ENCODE measurements at places on chromosomes 16 and 17.

GRCh38 chr17:19304209-19304608, 58.3 kb downstream of the B9D1 start:
- DNase-seq: peak; percentile 46

DNA sequence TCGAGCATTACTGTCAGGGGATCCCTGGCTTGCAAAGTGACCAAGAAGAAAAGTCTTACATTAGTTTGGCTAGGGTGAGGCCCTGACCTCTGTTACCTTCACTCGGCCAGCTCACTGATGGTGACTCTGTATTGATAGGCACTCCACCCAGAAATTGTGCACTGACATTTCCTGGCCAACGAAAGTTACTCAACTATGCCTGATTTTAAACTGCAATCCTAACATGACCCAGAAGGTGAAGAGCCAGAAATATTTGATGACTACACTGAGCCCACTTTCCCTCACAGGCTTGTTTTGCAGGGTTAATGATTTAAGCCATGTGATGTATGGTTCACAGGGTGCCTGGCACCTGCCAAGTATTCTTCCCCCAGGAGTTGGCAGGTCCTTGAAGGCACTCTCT, 208.2 kb upstream of the MAF start:
- DNase-seq: no peak

GRCh38 chr16:17397499-17397891, 73.3 kb downstream of the XYLT1 start:
- peak; percentile 50 for DNase-seq

GRCh38 chr16:85173981-85174751, 61.9 kb upstream of the CIBAR2 start:
- peak; percentile 91 for DNase-seq

DNA sequence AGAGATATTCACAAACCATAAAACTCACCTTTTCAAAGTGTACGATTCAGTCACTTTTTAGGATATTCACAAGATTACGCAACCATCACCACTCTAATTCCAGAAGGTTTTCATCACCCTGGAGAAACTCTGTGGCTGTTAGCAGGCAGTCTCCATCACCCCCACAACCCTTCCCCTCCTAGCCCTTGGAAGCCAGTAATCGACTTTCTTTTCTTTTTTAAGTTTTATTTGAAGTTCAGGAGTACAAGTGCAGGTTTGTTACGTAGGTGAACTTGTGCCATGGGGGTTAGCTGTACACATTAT, 363.5 kb downstream of the CPPED1 start:
- peak; percentile 42 for DNase-seq

- DNase-seq: no peak
These were observed 19.2 kb downstream of the VAC14 start for GRCh38 chr16:70781800-70782199.

DNA sequence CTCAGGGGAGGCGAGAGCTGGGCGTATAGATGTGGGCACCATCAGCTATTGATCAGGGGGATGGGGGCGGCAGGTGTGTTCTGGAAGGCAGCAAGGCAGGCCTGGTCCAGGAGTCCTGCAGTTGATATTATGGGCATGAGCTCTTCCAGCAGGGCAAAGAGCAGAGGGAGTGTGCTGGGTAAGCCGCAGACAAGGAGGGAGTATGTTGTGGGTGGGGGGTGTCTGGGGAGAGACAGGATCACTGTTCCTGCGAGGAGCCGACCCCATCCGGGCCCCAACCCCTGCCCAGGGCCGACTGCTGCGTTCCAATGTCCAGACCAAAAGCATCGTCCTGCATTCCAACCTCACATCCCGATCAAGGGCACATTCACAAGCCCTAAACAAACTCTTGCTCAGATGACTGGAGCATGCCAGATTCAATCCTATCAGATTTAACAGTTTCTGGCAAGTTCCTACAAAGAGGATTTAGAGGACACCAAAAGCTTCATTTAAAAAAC, 9.2 kb downstream of the MXRA7 start:
- no peak for DNase-seq

- DNase-seq: no peak
These were observed 15.6 kb downstream of the GAS7 start for GRCh38 chr17:10182785-10183184.

GRCh38 chr16:87647431-87648185, 45.3 kb downstream of the JPH3 start:
- DNase-seq: no peak

GRCh38 chr17:17175917-17176316, 30.2 kb downstream of the PLD6 start:
- DNase-seq: no peak

- DNase-seq: no peak
These were observed 605 bp upstream of the ABAT start for GRCh38 chr16:8673611-8674412.

DNA sequence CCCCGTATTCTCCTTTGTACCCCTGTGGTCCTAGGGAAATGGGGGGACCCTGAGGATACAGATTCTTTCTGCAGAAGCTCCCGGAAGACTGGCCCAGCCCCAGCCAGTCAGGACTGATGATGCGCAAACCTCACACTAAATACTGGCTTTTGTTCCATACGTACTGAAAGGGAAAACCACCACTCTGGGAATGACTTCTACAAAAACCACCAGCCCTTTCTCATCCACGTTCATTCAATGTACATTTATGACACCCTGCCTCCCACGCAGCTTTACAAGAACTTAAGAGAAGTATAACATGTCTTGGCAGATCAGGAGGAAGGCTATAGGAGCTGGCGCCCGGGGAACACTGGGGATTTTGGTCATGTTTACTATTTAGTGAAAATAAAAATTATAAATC, 70.6 kb downstream of the MARCHF10 start:
- DNase-seq: no peak

GRCh38 chr16:75273054-75273925, 21.9 kb upstream of the BCAR1 start:
- DNase-seq: no peak

DNA sequence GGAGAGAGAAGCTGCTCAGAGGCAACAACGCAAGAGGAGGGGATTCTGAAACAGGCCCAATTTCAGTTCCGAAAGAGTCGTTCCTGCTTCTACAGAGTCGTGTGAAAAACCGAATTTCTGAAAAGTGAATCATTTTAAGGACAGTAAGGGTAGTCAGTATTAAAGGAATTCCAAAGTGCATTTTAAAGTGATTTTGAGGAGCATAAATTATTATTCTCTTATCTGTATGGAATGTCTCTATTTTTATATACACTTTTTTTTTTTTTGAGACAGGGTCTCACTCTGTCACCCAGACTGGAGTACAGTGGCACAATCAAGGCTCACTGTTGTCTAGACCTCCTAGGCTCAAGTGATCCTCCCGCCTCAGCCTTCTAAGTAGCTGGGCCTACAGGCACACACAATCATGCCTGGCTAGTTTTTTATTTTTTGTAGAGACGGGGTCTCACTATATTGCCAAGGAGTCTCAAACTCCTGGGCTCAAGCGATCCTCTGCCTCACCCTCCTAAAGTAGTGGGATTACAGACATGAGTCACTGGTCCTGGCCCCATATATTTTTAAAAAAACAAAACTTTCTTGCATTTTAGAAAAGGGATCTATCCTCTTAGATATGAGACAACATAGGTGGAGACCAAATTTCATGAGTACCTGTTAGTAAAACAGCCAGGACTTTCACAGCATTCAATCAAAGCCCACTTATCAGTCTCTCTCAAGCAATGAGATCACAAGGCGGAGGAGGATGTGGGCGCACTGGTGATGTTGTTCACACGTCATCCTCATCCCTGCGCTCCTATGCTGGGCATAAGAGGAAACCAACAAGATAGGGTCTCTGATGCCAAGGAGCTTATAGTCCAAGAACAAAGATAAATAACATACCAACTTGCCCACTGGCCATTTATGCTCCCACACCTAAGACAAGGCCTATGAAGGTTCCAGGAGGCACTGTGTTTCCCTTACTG, 53.2 kb downstream of the SMG6 start:
- no peak for DNase-seq

GRCh38 chr17:18378205-18378505, 577 bp downstream of the EVPLL start:
- DNase-seq: no peak

DNA sequence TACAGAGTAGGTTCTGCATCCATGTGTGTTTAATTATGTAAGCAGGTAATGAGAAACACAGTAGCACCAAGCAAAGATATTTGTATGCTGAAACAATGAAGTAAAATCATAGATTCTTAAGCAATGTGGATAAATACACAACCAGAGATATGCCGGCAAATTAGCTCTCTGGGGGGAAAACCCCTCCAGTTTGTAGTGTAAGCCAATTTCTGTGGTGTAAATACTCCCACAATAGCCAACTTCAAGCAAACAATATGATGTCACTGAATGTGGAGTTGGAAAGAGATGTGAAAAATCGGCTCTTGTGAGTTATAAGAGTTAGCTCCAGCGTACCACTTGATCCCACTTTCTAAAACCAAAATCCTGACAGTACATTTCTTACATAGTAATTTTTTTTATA, 3.9 kb upstream of the KRT38 start:
- DNase-seq: no peak

DNA sequence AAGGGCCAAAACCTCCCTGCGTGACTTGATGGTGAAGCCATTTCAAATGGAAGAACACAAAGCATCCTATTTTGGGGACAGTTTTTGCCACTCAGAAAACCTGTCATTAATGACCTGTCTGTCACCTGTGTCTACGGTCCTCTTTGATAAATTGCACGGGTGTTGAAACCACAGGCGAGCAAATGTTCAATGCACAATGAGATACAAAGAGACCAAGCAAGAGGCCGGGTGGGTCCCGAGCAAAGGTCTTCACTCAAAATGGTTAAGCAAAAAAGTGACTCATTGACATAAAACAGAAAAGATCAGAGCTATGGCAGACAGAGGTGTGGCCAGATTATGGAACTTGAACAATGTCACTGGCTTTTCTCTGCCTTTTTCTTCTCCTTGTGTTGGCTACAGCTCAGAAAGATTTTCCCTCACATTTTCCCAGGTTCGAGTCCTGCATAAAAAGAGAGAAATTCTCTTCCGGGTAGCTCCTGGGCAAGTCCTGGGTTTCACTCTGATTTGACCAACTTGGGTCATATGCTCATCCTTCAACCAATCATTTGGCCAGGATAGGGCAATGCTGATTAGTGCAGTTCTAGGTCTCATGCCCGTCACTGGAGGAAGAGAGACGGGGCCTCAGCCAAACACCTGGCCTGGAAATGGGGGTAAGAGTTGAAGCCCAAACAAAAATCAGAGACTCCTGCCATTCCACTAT, 92.2 kb downstream of the CMC2 start:
- no peak for DNase-seq

GRCh38 chr17:79740413-79740812, 9.7 kb downstream of the ENPP7 start:
- no peak for DNase-seq

DNA sequence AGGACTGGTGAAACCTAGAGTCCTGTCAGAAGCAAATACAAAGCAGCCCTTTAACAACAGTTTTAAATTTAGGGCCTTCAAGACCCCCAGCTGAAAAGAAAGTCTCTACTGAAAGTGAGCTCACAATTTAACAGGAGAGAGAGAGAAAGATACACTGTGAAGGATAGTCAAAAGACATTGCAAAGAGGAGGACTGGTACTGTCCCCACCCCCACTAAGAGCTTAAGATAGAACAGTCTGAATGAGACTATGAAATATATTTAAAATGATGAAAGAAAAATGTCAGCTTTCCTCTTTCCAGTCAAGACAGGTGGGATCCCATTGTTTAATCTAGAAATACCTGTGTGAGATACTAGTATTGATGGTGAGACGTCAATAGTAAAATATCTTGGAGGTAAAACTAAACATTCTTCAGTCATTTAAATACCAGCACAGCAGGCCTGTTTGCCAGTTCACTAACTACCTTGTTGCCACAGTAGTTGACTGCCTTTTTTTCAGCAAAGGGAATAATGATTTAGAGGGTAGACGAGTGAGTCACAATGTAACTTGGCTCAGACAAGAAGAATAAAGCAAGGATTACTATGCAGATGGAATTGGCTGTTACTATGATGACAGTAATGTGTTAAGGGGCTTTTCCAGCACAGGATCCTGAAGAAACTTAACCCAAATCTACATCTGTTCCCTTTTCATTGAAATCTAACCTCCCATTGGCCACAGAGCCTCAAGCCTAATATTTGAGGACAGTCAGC, 47.2 kb upstream of the RASL10B start:
- peak; percentile 70 for DNase-seq

GRCh38 chr17:81020767-81021497, 14.0 kb upstream of the BAIAP2 start:
- DNase-seq: peak; percentile 53

GRCh38 chr17:67582673-67583081, 135.1 kb upstream of the NOL11 start:
- DNase-seq: no peak

DNA sequence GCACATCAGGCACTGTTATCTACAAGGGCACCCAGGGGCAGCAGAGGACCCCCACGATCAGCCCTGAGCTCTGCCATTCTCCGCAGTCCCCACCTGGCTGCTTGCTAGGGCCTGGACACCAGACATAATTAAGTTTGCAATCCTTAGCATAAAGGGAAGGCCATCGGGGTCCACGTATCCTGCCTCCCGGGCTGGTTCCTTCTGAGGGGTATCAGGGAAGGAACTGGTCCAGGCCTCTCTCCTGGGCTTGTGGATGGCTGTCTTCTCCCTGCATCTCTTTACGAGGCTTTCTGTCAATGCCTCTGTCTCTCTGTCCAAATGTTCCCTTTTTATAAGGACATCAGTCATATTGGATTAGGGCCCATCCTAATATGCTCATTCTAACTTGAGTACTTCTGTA, 77.8 kb downstream of the CYLD start:
- DNase-seq: no peak

DNA sequence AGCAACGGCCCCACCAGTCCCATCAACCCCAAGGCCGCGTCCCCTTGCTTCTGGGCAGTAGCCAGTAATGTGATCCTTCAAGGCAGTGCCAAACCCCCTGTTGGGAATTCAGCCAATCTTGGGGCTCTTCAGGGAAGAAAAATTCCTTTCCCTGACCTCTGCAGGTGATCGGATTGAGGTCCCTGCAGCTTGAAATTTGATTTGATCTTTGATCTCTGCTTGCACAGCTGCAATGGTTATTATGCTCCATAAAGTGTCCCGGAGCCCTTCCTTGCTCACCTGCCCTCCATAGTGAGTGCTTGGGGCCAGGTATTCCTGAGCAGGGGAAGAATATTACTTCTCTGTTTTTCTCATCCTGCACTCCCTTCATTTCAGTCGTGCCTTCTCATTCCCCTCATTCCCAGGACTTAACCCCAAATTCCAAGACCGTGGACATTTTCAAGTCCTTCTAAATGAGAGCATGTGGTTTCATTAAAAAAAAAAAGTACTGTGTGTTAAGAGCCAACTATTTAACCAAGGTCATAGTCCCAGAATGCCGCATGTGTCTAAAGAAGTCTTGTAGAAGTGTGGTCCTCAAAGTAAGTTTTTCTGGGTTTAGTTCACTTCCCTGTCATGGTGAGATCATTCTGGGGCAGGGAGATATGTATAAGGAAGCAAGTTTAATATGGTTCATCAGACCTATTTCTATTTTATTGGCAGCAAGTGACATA, 56.3 kb downstream of the SOX9 start:
- peak; percentile 12 for DNase-seq

GRCh38 chr17:64679710-64680216, 17.7 kb upstream of the SMURF2 start:
- peak; percentile 98 for DNase-seq

DNA sequence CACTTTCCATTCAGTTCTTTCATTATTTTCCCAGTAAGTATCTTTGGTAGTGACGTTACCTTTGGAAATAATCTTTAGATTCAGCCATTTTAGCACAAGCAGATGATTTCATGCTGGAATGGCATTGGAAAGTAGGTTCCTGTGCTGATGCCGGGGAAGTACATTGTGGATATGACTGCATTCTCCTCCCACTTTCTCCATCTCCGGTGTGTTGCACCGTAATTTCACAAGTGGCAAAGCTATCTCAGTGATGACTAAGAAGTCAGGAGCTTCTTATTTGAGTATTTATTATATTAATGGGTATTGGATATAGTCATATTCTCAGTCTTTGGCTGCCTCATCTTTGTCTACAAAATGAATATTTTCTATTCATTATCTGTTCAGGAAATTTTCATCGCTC, 69.8 kb downstream of the MRTFB start:
- no peak for DNase-seq
